NCI-H1417 treated with DMSO at 0.1 percent for 48 hours (cell line): ENCODE measurements at places on chromosomes 16 and 17.

DNA sequence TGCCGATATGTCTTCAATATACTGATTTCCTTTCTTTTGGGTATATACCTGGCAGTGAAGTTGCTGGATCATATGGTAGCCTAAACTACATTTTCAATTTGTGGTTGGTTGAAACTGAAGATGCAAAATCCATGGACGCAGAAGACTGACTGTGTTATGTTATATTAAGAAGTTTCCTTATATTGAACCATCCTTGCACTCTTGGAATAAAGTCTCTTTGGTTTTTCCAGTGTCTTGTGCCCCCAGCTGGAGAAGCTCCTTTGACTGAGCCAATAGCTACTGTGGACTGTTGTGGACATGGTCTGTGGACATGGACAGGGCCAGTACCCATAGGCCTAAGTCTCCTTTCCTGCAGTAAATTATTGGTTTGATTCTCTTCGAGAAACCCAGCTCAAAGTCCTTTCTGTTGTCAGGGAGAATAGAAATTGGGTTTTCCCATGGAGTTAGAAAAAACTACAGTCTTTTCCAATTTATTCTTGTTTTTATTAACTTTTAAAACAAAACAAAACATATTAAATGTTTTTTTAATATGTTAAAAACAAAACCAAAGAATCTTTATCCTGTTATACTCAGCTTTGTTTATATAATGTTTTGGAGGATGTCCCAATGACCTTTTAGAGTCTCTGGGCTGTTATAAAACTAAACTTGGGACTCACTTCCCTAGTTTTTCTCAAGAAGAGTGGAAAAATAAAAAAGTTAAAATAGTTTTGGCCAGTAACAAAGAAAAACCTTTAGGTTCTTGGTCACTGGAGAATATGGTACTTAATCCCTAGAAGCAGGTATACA, 15.2 kb upstream of the IL34 start:
- no peak for DNase-seq

GRCh38 chr16:31333686-31334649, 21.0 kb upstream of the ITGAX start:
- no peak for DNase-seq

- no peak for DNase-seq
Measured at GRCh38 chr17:72236980-72237633, 116.3 kb downstream of the SOX9 start.

DNA sequence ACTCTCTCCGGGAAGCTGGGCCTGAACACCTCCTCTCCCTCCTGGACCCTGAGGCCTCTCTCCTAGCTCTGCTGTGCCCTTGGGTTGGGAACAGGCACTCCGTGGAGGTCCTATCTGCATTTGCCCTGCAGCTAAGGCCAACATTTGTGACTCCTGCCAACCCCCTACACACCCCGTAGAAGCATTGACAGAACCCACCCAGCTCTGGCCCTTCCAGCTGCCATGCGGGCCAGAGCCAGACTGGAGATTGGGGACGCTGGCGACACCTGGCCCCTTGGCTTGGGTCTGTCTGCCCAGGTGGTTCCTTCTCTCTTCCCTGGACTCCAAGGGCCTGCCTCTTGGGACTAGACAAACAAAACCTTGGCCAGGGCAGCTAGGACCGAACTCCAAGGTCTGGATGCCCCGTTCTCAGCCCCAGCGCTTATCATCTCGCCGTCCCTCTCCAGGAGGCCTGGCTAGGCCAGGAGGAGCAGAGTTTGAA, 644 bp upstream of the RHBDF2 start:
- no peak for DNase-seq

DNA sequence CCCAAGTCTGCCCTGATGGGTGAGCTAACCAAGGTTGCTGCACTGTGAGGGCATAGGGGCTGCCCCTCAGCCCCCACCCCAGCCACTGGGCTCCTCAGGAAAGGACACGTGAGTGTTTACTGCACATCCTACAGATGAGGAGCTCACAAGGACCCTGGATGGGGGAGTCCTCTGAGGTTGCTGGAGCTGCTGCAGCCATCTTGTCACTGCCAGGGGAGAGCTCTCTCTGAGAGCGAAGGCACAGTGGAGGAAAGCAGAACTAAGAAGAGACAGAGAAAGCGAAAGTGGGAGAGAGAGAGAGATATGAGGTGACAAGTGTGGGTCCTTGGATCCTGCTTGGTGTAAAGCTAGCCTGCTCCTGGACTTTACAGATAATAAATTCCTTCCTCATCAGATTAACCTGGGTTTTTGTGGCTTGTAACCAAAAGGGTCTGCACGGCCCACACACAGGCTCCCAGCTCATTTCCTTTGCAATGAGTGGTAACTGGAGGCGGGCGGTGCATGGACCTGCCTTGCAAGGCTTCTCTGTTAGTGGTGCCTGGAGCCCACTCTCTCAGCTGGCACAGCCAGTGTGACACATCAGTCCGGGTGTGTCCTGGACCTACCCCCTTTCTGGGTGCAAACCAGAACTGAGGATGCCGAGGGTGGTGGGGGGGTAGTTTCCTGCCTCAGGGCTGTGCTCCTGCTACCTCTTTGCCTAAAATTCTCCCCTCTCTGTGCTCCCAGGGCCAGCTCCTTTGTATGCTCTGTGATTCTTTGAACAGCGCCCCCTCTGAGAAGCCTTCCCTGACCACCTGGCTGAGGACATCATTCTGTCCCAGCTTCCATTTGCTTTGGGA, 14.2 kb downstream of the SNX20 start:
- no peak for DNase-seq

- DNase-seq: no peak
Measured at GRCh38 chr17:29707212-29707571, 84.5 kb upstream of the CORO6 start.

- no peak for DNase-seq
Measured at GRCh38 chr17:61122326-61122913, 277.2 kb upstream of the TBX2 start.

DNA sequence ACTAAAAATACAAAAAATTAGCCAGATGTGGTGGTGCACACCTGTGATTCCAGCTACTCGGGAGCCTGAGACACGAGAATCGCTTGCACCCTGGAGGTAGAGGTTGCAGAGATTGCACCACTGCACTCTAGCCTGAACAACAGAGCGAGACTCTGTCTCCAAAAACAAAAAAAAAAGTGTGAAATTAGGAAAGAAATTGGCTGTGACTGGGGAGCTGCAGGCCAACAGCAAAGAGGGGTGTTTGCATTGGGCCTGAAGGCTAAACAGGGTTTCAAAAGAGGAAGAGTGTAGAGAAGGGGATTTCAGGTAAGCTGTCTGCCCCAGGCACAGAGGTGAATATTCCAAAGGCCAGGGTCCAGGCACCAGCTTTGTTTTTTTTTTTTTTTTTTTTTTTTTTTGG, 9.4 kb downstream of the BMERB1 start:
- DNase-seq: no peak

DNA sequence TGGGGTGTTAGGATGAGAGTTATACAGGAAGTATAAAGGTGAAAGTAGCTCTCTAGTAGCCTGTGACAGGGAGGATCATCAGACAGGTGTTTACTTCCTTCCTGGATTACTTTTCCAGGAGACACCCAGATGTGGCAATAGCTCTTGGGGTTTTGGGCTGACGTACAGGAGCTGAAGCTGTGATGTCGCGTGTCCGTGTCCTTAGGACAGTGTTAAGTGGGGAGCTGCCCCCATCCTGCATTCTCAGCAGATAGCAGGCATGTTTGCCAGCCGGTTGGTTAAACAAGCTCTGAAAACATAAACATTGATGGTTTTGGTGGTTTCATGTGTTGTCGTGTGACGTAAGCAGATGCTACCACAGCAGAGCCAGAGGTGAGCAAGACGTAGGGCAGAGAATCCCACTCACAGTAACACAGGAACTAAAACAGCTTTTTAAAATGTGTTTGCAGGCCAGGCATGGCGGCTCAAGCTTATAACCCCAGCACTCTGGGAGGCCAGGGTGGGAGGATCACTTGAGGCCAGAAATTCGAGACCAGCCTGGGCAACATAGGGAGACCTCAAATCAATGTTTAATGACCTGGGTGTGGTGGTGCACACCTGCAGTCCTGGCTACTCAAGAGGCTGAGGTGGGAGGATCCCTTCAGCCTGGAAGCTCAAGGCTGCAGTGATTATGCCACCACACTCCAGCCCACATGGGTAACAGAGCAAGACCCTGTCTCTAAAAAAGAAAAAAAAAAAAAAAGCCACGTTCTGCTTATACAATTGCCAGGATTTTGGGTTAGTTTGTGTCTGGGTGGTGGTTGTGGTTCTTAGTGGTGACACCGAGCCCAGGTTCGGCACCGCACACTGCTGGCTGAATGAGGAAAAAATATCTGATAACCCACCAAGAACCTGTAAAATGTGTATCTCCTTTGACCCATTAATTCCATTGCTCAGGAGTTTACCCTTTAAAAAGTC, 18.2 kb upstream of the IL17C start:
- DNase-seq: no peak

DNA sequence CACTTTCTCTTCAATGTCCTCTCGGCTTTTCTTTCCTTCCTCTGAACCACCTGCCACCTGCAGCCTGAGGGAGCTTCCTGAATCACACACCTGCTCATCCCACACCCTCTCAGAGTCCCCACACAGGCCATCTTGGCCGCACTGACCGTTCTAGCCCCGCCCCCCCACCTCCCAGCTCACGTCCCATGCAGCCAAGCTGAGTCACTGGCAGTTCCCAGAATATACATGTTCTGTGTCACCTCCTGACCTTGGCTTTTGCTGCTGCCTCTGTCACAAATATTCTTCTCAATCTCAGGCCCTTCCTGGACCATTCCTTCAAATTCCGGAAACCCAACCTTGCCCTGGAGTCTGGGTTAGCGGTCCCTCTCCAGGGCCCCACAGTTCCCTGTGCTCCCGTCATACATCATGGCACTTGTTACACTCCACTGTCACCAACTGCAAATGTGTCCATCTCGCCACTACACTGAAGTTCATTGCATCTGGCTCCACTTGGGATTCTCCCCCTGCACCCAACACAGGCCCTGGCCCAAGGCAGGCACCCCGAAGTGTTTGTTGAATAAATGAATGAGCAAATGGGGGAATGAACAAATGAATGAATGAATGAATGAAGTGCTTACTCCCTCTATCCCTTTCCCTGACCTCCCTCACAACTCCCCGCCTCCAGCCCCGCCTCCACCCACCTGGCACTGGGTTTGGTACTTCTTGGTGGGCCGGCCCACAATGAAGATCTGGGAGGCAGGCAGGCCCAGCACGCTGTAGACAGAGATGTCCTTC, 12.8 kb downstream of the PIMREG start:
- no peak for DNase-seq

DNA sequence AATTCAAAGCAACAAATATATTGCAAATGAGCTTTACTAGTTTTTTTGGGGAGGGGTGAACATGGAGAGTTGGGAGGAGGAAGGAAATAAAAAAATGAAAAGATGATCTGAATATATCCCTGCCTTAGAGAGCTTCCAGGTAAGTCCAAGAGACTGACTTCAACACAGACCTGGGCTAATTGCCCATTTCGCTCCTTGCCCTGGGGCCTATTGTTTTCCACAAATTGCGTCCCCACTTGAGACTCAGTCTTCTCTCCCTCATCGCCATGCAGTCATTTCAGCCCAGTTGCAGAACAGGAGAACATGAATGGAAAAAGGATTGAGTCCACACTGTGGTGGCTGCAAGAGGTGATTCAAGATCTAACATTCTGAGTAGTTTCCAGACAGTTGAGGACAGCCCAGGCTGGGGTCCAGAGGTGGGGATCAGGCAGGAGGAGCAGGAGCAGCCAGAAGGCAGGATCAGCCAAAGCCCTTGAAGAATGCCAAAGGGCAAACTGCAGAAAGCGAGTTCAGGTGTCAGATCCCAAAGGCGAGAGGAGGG, 21.6 kb upstream of the TOB1 start:
- DNase-seq: no peak

DNA sequence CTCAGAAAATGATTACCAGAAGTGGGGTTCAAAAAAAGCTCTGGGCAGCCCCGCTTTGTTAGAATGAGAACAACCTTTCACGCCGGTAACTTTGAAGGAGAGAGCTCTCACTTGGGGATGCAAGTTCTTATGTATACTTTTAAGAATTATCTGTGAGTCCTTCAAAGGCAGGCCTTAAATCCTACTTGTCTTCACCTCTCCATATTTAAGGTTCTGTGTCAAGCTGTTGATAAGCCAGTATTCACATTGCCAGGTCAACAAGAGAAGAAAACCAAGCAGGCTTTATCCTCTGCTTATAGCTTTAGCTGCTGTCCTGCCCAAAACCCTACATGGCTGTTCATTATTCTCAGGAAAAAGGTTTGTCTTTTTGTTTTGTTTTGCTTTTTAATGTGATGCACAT, 42.9 kb downstream of the CDRT4 start:
- no peak for DNase-seq

- DNase-seq: no peak
Measured at GRCh38 chr16:8630255-8630953, 8.9 kb downstream of the METTL22 start.

DNA sequence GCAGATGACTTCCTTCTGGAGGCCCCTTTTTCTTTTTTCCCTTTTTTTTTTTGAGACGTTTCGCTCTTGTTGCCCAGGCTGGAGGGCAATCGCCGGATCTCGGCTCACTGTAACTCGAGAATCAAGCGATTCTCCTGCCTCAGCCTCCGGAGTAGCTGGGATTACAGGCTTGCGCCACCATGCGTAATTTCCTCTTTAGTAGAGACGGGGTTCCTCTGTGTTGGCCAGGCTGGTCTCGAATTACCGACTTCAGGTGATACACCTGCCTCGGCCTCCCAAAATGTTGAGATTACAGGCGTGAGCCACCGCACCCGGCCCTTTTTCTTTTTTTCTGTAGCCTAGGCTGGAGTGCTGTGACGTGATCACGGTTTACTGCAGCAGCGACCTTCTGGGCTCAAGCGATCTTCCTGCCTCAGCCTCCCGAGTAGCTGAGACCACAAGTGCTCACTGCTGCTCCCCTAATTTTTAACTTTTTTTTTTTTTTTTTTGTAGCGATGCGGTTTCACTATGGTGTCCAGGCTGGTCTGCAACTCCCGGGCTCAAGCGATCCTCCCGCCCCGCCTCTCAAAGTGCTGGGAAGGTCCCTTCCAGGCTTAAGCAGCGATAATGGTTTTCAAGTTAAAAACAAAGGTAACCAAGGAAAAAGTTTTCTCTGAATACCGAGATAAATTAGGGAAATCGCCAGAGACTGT, 956 bp upstream of the IST1 start:
- no peak for DNase-seq

DNA sequence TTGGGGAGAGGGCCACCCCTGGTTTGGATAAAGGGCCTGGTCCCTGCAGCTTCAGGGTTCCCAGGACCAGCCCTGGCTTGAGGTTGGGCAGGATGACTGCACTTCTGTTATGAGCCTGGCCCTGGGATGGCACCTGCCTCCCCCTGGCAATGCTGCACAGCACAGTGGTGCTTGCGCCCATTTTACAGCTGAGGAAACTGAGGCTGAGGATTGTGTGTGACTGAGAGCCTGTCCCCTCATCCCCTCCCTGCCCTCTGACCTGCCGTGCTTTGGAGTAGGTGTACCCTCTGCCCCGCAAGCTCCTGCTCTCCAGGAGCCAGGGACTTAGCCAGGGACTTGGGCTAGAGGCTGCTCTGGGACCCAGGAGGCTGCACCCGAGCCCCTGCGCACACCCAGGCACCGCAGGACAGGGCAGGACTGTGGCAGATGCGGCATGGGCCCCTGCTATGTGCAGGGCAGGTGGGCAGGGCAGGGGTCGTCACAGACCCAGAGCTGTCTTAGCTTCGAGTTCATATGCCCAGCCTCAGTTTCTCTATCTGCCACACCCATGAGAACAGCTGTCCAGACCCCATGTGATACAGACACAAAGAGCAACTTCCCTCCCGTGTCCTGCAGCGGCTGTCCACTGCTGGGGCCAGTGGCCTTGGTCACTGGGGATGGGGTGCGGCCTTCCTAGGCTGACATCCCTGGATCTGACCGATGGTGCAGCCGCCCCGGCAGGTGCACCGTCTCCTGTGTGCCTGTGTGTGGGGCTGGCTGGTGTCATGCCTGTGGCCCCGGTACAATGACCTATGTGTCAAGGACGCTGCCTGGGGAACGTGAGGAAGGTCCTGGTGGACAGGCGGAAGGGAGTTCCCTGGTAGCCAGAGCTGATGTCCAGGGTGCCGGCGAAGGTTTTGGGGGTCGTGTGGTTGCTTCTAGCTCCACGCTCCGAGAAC, 36.6 kb downstream of the BAHCC1 start:
- no peak for DNase-seq
